ENCODE measurements at places on chromosomes 11 and 22. TPM values are rescaled to one million over a fixed set of nuclear protein-coding genes. Genes with fewer than 3 reads are reported as not detected.

Gene MEN1
- polyA plus RNA-seq: 40.7 TPM

Gene GRM5
- not detected for polyA plus RNA-seq

DNA sequence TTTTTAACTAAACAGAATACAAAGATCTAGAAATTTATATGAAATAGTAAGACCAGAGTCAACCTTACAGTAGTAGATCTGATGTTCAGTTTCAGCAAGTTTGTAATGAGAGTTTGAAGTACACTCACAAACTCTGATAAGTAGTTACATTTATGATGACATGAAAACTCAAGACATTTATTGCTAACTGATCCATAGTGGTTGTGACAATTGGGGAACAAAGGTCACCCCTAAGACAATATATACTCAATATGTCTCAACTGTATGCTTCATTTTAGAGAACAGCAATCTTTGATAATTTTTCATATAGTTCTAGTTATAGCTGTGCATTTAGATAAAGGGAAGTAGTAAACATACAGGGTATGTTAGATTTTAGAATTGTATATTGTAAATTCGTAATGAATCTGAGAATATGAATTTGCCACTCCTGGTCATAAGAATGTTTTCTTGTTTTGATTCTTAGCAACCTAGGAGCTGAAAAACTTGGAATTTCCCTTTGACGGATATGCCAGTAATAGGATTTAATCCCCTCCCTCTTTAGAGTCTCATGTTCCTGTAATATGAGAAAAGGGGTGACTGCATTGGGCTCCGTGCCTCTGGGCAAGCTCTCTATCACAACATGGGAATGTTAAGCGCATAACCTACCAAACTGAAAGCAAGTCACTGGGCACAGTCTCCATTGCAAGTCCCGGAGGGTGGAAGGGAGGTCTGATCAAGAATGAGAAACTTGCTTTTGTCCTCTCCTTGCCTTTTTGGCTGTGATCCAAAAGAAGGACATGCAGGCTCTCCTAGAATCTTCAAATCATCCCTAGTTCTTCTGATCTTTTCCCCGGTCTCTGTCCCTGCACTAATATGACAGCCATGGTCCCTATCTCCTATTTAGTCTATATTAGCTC, 11.4 kb downstream of the OR10D3 start:
- no peak for DNase-seq

GRCh38 chr11:96189351-96189750, 153.6 kb downstream of the MAML2 start:
- no peak for DNase-seq

- no peak for DNase-seq
Observed at GRCh38 chr11:94025690-94026394, 4.7 kb downstream of the HEPHL1 start.

DNA sequence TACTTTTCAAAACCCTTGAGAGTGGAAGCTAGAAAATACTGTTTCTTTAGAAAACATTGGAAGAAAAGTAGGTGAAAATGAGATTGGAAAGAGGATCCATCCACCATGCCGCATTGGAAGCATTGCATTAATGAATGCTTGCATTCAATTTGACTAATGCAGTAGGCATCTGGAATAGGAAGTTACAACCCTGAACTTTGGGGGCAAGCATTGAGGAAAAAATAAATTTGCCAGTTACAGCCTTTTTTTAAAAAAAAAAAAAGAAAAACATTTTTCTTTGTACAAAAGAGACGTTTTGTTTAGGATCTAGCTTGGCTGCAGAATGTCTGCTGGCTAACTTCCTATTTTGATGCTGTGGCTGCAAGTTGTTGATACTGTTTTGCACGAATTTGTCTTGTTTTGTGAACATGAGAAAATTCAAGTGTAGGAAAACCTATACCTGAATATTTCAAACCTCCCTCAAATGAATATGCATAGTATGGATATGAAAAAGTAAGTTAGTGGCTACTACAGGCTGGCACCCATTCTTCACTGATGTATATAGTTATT, 28.1 kb downstream of the RTN3 start:
- no peak for DNase-seq

DNA sequence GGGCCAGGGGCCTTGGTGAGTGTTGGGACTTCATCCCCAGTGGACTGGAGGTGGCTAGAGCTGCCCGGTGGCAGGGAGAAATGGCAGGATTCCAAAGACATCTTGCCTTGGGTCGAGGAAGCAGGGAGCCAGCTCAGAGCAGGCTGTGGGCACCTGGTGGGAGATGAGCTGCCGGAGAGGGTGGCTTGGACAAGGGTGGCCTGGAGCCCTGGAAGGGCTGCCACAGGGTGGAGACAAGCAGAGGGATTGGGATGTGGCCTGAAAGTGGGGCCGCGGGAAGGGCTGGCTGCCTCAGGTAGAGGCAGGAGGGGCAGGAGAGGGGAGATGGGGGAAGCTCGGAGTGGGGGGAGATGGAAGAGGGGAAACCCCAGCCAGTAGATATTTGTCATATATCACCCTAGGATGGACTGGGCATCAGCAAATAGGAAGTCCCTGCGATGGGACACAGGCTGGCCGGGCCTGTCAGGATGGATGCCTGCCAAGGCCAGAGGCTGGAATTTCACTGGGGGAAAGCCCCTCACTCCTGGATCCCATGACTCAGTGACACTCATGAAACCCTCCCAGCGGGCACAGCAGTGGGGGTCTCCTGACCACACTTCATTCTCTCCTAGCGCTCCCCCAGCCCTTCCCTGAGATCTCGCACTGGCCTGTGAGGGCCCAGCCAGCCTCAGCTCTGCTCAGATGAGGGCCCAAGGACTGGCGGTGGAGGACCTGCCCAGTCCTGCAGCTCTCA, 72.0 kb upstream of the SHISAL1 start:
- DNase-seq: no peak

DNA sequence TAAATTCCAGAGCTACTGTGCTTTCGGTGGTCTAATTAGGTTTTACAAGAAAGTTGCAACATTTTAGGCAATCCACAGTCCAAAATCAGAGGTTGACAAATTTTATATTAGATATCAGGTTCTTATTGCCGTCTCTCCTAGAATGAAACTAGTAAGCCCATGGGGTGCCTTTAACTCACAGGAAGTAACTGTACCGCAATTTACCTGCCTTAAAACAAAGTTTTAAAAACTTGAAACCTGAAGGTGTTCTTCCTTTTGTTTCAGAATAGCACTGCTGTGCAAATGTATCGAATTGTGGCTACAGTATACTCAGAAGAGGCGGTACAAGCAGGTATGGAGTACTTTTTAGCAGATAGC, 77.2 kb downstream of the PISD start:
- no peak for DNase-seq

- DNase-seq: peak; percentile 79
Observed at GRCh38 chr11:85685820-85686459, at the start of gene CCDC89. TSS of gene CCDC89 (minus strand) at chr11:85686195. CDS start at chr11:85686130, 65 bp downstream.
